ENCODE measurements at places on chromosomes 4 and X.

- no peak for DNase-seq
Measured at GRCh38 chrX:50677789-50678188, 136.2 kb downstream of the SHROOM4 start.

- peak; percentile 82 for DNase-seq
Measured at GRCh38 chrX:46573892-46574773, 568 bp downstream of the CHST7 start.

GRCh38 chr4:150493851-150494250, 88.1 kb upstream of the MAB21L2 start:
- DNase-seq: no peak

DNA sequence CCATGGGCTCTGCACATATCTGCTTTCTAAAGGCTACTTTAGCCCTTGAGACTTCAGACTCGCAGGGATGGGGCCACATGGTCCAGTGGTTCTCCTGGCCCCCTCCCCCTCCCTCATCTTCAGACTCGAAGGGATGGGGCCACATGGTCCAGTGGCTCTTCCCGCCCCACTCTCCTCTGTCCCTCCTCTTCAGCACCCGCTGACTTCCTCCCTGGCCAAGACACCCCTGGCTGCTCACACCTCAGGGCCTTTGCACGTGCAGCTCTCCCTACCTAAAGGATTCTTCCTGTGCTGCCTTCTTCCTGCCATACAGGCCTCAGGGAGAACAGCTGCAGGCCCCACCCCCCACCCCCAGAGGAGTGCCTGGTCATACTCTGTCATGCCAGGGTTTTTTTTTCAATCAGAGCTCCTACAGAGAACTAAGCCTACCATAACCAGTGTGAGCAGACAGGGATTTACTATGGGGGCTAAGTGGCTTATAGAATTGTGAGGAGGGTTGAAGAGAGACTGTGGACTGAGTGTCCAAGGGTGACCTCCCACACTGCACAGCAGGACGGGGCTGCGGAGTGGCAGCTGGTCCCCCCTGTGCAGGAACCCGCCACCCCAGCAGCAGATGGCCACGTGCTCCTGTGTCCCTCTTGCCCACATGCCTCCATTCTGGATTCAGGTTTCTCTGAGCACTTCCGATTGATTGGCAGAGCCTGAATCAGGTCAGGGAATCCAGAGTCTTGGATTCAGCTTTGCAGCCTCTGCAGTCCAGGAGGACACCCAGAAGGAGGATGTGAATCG, 6.1 kb upstream of the SPON2 start:
- no peak for DNase-seq

DNA sequence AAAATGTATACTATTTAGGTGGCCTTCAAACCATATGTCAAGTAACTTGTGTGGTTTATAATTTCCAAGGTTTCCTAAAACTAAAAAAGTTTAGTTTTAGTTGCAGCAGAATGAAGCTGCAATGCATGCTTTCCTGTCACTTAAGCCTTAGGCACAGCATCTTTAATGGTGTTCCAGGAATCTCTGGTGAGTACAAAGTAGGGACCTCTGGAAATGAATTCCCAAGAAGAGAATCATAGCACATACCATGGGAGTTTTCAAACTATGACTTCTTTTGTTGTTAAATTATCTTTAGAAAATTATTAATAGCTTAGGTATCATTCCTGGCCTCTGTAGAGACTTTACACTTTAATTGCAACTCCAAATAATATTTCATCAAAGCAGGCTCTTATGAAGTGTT, 1005.9 kb upstream of the PABPC4L start:
- DNase-seq: no peak

DNA sequence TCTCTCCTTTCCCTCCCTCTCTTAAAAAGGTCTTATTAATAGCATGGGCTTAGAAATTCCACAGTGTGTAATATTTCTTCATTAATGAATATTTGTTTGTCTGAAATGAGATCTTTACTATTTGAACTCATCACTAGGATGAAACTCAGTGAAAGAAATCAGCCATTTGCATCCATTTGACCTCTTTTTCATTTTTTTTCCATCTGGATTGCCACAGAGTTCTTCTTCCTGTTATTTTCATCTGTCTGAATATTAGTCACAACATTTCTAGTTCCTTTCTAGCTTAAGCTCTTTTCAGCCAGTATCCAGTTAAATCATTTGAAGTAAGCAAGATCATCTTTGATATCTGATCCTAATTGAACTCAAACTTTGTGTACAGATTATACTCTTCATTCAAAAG, 69.2 kb upstream of the PLS3 start:
- DNase-seq: no peak

DNA sequence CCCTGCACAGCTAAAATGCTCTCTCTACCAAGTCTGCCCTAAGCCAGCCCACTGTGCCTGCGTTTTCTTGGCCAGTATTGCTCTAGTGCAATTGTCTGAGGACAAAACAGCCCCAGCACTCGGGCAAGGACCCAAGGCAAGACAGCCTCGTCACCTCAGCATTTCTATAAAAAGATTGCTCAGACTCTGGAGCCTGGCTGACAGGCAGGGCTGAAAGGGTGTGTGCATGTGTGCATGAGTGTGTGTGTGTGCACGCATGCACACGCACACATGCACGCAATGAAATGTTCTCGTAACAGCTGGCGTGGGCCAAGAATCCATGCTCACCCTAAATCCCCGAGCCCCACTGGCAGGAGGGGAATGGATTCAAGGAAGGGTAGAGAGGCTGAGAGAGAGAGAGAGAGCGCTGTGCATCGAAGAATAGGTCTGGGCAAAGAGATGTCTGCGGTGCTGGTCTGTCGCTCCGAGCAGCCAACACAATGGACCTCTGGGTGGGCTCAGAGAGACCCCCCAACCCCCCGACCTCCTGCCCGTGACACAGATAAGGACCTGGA, 579.2 kb downstream of the BCOR start:
- no peak for DNase-seq

Data from activated CD4-positive, alpha-beta T cell treated with anti-CD3 and anti-CD28 coated beads, Interleukin-2, amount 10 ng/mL, durations not matched to agents 7 days and 5 days (primary cell).